Kidney (tissue), 22 donors: ENCODE measurements at places on chromosomes 12 and 14. TPM values are rescaled to one million over a fixed set of nuclear protein-coding genes. Genes with fewer than 3 reads are reported as not detected.

The SAMD15 gene
- 6.2 TPM for total RNA-seq

The INHBE gene
- 0.19 TPM for total RNA-seq

The C1QL4 gene
- 1.0 TPM for total RNA-seq

The GPR135 gene
- 3.0 TPM for total RNA-seq

GRCh38 chr14:104870368-104871144 is 5.5 kb downstream of the CEP170B start:
- peak; percentile 63 for DNase-seq
- no peak overlapping the region for H3K27ac ChIP-seq
- H3K4me3 ChIP-seq: no peak overlapping the region
- no peaks in the 10 kb centered on the region for H3K27me3 ChIP-seq
- no peaks in the 10 kb centered on the region for H3K4me1 ChIP-seq
- peaks cover 4% of the 10 kb centered on the region for H3K36me3 ChIP-seq
